Urothelium cell line (cell line): ENCODE measurements at places on chromosomes 11 and 22.
A peak's percentile ranks its signal among the peaks of the same experiment; 100 is the strongest.

DNA sequence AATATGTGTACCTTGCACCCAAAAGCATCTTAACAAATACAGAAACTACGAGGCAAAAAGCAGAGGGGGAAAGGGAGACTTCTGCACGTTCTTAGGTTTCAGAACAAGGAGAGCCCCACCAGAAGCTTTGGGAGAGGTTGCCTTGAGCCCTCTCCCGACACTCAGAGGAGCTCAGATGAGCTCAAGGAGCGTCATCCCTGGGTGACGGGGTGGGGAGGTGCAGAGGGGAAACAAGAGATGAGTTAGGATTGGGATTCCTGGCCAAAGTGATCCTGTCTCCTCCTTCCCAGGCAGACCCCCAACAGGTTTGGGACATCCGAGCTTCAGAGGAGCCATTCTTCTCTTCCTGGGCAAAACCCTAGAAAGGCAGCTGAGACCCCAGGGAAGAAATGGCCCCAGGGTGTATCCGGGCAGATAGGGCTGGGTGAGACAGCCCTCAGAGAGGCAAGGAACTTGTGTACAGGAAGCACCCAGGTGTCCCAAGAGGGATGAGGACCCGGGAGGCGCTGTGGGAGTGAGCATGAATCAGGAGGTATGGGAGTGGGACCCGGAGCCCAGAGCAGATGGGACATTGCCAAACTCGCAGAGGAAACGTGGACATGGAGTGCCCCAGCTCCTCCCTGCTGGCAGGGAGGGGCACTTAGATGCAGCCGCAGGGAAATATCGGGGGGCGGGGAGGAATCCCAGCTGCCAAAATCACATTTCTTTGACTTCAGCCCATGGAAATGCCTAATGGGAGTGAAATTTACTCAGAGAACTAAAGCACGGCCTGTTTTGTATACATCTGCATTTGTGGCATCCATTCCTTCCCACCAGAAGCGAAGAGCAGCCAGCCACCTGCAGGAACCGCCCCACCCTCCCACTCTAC is 12.4 kb downstream of the C1QTNF6 start:
- no peak for DNase-seq

DNA sequence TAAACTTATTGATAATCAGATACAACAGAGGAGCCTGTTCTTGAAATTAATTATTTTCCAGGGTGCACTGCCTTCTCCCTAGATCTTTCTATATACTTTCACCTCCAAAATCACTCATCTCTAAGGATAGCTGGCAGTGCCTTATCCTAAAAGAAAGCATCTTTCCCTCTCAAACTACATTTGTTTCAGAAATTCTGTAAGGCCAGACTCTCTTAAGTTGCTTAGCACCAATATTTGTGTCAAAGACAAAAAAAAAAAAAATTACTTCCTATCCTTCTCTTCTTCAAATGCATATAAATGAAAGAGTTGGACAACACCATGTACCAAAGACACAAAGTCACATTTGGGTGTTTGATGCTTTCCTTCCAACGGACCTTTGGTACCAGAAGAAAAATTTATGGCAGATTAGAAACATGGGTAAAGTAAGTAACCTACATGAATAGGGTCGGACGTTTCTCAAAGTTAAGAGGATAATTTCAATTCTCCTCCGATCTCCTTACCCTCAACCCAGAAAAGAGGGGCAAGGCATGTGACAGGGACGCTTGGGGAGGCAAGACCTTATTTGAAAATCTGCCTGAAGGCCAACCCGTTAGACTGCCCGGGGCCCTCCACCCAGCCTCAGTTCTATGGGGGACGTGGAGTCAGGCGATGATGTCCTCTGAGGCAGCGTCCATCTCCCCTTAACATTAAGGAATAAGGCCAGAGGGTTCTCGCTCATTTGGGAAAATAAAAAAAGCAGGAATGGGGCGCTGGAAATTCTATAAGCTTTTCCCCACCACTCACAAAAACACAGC is 66.3 kb downstream of the ETS1 start:
- no peak for DNase-seq

GRCh38 chr22:23074451-23074850 is 4.1 kb downstream of the GNAZ start:
- DNase-seq, result no peak

- peak; percentile 78 for DNase-seq
Measured at GRCh38 chr11:20367313-20367948, 3.9 kb downstream of the HTATIP2 start.

GRCh38 chr22:31106001-31106571 is 1.3 kb downstream of the SELENOM start:
- no peak for DNase-seq
